ENCODE measurements at places on chromosomes 12 and 14. TPM values are rescaled to one million over a fixed set of nuclear protein-coding genes. Genes with fewer than 3 reads are reported as not detected.
A peak's percentile ranks its signal among the peaks of the same experiment; 100 is the strongest.

IRAK3 gene
- 0.40 TPM for total RNA-seq

RNASE3 gene
- not detected for total RNA-seq

- no peak for DNase-seq
Observed at GRCh38 chr12:19191563-19191962, 62.0 kb downstream of the PLEKHA5 start.

- no peak for DNase-seq
Observed at GRCh38 chr14:71487449-71487848, 444.8 kb upstream of the RGS6 start.

- DNase-seq = no peak
Observed at GRCh38 chr12:52091869-52092268, 12.4 kb downstream of the SMIM41 start.

ARL1 gene
- 40.4 TPM for total RNA-seq

GRCh38 chr12:47276621-47277309 lies 197.0 kb upstream of the AMIGO2 start:
- DNase-seq = peak; percentile 83

COX14 gene
- total RNA-seq = 51.6 TPM

DNA sequence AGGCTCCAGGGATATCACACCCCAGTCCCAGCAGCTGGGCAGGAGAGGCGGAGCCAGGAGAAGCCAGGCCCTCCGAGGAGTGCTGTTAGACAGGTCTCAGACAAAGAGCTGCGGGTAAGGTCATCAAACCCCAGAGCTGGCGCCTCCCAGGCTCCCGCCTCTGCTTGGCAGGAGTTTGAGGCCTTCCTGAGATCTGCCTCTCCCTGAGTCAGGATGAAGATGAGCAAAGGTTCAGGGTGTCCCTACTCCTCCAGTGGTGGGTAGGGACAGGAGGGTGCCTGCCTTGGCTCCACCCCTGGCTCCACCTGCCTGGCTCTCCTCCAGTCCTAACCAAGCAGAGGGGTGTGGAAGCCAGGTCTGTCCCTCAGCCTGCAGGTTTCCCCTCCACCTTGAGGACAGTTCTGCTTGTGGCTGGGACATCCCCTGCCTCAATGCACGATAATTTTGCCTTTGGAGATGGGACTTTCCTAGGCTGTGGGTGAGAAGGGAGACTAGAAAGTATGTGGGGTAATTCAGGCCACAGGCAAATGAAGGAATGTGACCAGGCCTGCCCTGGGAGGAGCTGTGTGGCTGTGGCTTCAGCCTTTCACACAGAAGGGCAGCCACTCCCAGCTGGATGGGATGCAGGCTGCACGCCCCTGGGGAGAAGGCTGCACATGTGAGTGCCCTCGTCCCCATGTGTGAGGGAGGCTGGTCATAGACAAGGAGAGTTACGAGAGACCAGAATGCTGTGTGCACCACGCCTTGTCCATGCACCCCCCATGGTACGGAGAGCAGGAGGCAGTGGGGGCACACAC lies 2.2 kb downstream of the PLEKHG6 start:
- DNase-seq = no peak

ASIC1 gene
- total RNA-seq = 27.9 TPM

GRCh38 chr12:109302358-109302757 lies 6.7 kb downstream of the FOXN4 start:
- DNase-seq = no peak

DNA sequence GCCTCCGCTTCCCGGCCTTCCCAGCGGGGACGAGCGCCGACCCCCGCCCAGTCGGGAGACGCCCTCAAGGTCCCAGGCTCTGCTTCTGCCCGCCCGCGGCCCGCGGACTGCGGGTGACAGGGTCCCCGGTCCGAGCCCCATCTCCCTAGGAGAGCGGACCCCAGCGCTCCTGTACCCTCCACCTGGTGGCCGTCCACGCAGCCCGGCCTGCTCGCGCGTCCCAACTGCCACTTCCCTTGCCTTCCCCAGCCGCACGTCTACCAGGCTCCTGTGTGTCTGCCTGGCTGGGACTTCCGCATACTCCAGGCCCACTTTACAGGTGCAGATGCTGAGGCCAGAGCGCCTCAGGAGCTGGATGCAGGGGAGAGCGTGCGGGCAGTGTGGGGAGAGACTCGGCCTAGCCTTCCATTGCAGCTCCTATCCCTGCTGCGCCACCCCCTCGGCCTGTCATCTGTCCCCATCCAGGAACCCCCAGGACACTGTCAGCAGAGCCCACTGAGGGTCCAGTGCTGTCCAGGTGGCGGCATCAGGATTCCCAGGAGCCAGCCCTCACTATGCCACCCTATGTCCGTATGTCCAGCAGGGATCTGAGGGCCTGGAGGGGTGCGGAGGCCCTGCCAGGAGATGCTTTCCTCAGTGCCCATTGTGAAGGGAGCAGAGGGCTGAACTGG lies 8.0 kb upstream of the ANKRD9 start:
- DNase-seq = no peak

DNA sequence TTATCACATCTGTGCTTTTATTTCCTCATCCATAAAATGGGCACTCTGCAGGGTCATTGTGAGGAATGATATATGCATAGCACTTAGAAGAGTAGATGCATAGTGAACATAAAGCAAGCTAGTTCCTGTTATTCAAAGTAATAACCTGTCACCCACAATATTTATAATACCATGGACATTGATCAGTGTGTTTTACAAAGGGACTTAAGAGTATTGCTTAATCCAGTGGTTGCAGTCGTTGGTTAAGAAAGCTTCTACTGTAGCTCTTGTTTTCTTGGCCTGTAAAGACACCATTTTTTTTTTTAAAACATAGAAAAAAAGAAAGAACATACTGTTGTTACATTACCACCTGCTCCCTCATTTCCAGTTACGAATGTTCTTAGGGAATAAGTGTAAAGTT lies 13.1 kb downstream of the METAP2 start:
- no peak for DNase-seq

DNA sequence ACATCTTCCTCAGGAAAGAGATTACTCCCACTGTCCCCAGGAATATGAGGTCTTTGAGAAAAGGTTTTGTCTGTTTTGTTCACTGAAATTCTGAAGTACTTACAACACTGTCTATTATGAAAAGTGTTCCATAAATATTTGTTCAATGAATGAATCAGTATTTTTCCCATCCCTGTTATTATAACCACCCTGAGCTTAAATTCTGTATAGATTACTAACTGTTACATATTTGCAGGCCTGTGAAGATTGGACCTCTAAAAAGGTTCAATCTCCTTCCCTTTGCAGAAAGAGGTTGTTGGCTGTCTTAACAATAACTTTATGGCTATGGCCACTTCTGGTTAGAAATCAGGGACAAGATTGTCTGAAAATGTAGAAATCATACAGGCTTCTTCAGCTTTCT lies 174.5 kb upstream of the NPAS3 start:
- DNase-seq = no peak

- no peak for DNase-seq
Observed at GRCh38 chr14:68853749-68854148, 60.9 kb upstream of the ZFP36L1 start.

DNA sequence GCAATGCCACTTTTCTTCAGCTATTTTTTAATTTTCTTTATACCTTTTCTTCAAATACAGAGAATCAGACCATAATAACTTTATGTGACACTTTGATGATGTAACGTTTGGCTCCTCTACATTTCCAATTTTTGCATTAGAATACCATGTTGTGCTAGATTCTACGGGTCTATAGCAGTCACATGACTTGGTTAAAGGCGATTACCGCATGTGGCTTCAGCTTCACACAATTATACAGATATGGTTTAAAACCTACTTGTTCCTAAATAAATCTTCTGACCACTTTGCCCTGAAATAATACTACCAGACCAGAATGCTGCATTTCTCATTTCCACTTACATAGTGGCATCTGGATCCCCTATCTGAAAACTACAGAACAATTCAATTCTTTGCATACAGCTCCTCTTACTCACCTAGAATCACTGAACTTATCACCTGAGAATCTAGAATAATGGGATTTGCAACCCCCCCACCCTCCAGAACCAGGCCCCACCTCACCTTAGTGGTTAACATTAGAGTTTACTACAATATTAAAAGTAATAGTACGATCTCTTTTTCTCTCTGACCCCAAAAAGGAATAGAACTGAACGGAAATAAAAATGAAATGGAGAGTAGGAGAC lies 1.3 kb downstream of the MAX start:
- DNase-seq = peak; percentile 53

POMT2 gene
- 15.5 TPM for total RNA-seq

LTB4R2 gene
- 17.8 TPM for total RNA-seq

HHIPL1 gene
- total RNA-seq = not detected

- no peak for DNase-seq
Observed at GRCh38 chr14:56087671-56088471, 30.3 kb upstream of the PELI2 start.
